Thoracic aorta (tissue), 2 donors: ENCODE measurements at places on chromosomes 12 and 14.

GRCh38 chr14:61184112-61184511, 97.0 kb downstream of the TMEM30B start:
- DNase-seq = no peak

DNA sequence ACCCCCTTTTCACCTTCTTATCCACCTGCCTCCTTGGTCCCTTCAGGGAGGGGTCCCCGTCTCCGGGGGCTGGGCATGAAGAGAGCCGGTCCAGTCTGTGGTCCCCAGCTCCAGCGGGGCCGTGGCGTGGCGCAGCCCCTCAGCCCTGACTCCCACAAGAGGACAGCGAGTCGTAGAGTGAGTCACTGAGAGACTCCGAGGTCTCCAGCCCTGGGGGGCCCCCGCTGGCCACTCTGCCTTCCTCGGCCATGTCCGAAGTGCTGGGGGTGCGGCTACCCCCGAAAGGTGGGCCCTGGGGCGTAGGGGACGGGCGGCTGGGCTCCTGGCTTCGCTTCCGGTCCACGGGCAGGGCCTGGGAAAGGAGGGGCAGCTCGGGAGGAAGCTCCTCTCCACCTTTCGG, 36.5 kb downstream of the NCKAP5L start:
- DNase-seq = no peak

DNA sequence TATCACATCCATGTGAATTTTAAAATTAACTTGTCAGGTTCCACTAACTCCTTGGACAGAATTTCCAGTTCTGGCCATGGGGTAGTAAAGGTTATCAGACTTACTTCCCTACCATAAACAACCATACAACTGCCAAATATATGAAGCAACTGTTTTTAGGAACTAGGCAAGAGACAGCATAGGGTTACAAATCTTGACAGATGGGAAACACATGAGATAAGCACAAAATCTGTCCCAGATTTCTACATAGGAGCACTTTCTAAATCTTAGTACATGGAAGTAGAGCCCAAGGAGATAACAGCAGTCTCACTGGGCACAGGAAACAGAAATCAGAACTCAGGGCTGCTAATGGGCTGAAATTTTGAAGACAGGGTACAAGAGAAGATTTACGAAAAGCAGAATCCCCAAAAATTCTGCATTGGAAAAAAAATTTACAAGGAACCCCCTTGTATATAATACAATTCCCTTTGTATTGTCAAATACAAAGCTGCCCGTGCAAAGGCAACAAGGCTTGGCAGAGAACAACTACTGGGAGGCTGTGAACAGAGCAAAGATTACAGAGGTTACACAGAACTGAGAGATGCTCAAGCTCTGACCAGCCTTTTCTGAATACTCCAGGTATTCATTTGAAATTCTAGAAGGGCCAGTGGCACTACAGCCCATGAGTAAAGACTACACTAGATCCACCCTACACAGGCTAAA, 43.2 kb downstream of the GALNT4 start:
- DNase-seq = no peak

DNA sequence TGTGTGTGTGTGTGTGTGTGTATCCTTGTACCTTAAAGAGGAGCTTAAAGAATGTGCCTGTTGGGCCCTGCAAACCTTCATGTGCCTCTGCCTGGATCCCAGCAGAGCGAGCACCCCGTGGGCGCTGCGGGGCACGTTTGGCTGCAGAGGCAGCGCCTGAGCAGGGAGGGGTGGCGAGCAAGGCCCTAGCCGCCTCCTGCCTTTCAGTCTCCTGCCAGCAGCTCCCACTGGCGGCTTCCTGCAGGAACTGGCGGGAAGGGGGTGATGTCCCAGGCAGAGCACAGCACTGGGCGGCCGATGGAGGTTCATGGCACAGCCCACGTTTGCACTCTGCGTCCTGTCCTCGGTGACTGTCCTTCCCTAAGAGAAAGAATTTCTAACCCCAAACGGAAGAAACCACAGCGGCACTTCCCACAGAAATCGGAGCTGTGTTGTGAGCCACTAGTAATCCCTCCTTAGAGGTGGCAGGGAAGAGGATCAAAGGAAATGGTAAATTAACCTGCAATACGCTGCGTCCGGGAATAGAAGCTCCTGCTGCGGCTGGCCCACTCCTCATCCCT, 19.8 kb downstream of the ZBTB42 start:
- no peak for DNase-seq

DNA sequence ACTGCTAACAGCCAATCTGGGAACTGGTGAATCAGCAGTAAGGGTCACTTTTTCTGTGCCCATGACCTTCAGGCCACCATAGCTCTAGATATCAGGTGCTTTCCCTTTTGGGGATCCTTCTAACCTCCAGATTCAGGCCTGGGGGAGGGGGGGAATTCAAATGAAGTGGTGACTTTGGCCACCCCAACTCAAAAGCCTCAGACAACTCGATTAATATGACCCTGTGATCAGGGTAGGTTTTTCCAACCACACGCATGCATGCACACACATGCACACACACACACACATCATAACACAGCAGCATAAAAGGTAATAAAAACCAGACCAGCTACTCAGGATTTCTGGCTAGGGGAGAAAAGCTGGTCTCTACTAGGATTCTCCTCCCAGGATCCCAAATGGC, 5.3 kb downstream of the TBX3 start:
- DNase-seq = no peak
